ENCODE measurements at places on chromosomes 1 and 21.

DNA sequence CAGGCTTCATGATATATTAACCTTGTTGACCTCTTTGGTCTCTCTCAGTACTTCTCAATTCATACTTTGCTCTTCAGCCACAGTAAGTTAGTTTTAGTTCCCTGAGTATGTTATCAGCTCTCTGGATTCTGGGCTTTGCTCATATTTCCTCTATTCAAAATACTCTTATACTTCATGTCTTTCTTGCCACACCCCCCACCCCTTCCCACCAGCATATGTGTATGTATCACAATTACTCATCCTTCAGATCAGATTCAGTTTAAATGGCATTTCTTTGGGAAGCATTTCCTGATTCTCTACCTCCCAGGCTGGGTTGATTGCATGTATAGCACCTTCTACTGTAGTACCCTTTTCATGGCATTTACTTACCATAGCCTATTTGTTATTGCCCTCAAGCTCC, 28.3 kb downstream of the SLC30A7 start:
- DNase-seq: no peak

- DNase-seq: no peak
These were observed 176.1 kb downstream of the CACNA1E start for GRCh38 chr1:181659321-181659957.

GRCh38 chr1:159132271-159132881, 39.0 kb upstream of the CADM3 start:
- peak; percentile 50 for DNase-seq

DNA sequence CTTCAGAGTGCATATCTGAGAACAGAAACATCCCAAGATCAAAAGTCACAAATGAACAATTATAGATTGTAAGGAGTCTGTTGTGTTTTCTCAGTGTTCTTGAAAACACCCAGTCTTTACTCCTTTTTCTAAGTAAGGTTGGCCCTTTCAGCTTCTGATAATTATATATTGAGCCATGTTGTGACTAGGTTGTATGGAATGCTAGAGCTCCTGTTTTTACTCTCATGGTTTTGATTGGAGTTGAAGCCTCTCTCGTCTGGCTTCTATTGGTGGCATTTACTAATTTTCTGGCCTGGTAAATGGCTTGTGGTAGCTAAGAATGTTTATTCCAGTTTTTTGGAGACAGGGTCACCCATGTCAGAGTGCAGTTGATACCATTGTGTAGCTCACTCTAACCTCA, 84.7 kb downstream of the NDUFS5 start:
- DNase-seq: no peak

- DNase-seq: no peak
These were observed 96.7 kb upstream of the IGSF21 start for GRCh38 chr1:18010945-18011344.

DNA sequence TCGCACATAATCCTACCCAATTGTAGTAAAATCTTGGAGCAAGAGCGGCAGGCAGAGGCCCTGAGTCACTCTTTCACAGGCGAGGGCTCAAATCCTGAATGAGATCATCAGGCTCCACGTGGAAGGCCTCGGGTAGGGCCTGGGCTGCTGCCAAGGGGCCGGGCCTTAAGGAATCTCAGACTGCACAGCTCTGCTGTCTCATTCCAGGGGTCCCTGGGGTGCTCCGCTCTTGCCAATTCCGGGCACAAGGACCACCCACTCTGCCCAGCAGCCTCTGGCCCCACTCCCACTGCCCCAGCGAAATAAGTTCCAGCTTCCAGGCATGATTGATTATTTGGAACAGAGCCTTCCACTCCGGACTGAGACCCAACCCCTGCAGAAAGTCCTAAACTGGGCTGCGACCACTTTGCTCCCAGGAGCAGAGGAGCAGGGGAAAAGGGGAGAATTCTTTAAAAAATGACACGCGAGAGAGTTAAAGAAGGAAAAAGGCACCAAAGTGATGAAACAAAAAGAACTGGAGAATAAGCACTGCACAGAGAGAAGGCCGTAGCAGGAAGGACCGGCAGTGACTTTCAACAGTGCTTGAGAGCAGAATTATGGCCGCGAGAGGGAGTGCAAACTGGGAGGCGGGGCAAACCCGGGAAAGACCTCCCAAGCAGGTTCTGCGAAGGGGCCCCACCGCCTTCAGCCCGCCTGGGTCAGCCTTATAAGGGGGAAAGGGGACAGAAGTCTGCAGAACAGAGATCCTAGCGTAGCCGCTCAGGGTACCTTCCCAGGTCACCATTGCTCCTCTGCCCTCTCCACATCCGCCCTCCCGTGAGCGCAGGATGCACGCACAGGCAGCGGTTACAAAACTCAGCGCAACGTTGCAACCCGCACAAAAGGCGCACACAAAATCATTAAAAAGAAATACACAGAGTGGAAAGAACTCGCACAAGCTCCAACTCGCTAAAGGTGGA, 2.0 kb downstream of the ADAMTS1 start:
- DNase-seq: peak; percentile 57

GRCh38 chr1:220045356-220046051, 801 bp downstream of the EPRS1 start:
- no peak for DNase-seq

DNA sequence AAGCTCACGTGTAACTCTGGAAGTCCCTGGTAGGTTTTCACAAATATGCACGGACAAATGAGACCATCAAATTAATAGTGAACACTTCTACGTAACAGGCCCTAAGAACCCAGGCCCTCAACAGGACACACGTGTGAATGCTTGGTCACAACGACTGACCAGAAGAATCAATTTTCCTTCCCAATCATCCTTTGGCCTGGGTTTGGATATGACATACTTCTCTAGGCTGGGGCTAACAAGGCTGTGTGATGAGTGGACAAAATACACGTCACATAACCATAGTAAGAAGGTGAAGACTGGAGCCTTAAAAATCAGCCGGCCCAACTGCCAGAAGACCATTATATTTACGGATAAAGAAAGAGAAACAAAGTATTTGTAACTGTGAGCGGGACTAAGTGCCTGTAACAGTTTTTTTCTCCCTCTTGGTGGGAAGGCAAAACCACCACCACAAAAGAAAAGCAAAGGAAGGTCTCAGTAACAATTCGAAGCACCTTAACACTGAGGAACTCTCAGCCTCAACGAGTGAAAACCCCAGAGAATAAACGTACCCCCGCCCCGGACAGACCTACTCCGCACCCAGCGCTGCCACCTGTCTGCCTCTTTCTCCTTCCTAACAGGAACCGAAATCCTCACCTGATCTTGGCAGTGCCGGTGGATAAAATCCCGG, 450 bp downstream of the SDE2 start:
- no peak for DNase-seq

DNA sequence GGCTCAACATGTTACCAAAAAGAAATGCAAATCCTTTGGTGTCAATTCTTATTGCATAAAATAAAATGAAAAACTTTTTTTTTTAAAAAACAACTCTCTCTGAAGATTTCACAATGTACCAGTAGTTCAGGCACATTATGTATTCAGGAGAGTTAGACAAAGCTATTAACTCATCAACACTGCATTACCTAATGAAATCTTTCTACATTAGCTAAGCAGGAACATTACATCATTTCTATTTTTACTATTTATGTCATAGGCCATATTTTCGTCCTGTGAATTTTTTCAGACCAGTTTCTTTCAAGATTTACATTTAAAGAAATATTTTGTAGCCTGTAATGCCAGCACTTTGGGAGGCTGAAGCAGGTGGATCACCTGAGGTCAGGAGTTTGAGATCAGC, 366.2 kb downstream of the USH2A start:
- no peak for DNase-seq

- DNase-seq: no peak
These were observed 10.4 kb downstream of the JUN start for GRCh38 chr1:58773406-58773840.

- no peak for DNase-seq
These were observed 6.5 kb upstream of the C2CD4D start for GRCh38 chr1:151846062-151846568.

DNA sequence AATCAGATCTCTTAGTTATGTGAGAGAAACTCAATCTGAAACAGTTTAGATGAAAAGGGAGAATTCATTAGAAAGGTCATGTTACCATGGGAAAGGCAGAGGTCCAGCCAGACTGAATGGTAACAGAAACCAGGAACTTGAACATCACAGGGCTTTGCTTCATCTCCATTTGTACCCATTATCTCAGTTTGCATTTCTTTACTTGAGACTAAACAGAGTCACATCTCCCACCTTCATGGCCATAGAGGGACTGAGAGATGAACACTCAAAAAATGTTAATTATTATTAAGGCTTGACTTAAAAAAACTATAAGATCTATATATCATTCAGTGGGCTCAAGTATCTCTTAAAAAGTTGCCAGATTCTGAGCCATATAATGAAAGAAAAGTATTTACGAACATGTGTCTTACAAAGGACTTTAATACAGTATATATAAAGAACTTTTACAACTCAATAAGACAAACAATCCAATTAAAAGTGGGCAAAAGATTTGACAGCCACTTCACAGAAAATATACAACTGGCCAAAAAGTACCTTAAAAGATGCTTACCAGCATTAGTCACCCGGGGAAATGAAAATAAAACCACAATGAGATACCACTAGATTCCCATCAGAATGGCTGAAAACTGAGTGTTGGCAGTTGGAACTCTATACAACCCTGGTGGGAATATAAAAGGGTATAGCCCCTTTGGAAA, 13.2 kb downstream of the KYAT3 start:
- no peak for DNase-seq

- DNase-seq: no peak
These were observed 25.3 kb upstream of the ITLN1 start for GRCh38 chr1:160910170-160910750.
